Adrenal gland (tissue), 19 donors: ENCODE measurements at places on chromosomes 7 and 10. TPM values are rescaled to one million over a fixed set of nuclear protein-coding genes. Genes with fewer than 3 reads are reported as not detected.

DNA sequence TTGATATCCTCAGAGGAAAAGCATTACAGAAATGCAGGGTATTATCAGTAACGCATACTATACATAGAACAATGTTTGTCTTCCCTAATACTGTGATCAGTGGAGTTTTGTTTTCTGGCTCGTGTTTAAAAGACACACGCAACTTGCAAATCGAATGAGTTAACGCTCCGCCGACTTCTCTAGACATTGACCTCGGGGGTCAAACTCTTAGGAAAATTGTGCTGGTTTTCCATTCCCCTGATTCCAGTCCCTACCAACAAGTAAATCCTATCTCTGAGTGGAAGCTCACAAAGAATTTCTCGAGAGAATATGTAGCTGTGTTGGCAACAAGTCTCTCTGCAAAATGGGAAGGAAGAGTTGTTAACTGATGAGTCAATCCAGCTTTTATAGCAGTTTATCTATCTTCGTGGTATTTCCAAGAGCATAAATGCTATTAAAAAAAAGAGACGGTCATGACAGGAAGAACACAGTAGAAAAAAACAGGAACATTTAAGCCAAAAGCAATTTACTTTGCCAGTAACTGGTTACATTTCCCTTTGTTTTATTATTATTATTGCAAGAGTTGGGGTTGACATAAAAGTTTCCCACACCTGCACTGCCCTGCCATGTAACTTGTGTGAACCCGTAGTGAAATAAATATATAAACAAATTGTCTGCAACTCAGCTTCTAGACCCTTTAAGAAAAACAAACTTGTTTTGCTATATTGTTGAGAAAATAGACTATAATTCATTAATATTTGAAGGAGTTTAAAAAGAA, 144.4 kb downstream of the ARID5B start:
- H3K27me3 ChIP-seq, result no peaks in the 10 kb centered on the region
- DNase-seq, result no peak
- peaks cover 22% of the 10 kb centered on the region for H3K4me1 ChIP-seq
- no peaks in the 10 kb centered on the region for H3K36me3 ChIP-seq

- no peak overlapping the region for H3K4me3 ChIP-seq
- H3K27ac ChIP-seq, result no peak overlapping the region
- no peak for DNase-seq
- no peaks in the 10 kb centered on the region for H3K27me3 ChIP-seq
These were observed 19.6 kb downstream of the AKR1C1 start for GRCh38 chr10:4982764-4983226.

GRCh38 chr7:31125171-31125570, 73.1 kb downstream of the ADCYAP1R1 start:
- H3K27me3 ChIP-seq, result no peaks in the 10 kb centered on the region
- H3K36me3 ChIP-seq, result no peaks in the 10 kb centered on the region
- H3K27ac ChIP-seq, result no peak overlapping the region
- no peak overlapping the region for H3K4me3 ChIP-seq
- no peak for DNase-seq

DNA sequence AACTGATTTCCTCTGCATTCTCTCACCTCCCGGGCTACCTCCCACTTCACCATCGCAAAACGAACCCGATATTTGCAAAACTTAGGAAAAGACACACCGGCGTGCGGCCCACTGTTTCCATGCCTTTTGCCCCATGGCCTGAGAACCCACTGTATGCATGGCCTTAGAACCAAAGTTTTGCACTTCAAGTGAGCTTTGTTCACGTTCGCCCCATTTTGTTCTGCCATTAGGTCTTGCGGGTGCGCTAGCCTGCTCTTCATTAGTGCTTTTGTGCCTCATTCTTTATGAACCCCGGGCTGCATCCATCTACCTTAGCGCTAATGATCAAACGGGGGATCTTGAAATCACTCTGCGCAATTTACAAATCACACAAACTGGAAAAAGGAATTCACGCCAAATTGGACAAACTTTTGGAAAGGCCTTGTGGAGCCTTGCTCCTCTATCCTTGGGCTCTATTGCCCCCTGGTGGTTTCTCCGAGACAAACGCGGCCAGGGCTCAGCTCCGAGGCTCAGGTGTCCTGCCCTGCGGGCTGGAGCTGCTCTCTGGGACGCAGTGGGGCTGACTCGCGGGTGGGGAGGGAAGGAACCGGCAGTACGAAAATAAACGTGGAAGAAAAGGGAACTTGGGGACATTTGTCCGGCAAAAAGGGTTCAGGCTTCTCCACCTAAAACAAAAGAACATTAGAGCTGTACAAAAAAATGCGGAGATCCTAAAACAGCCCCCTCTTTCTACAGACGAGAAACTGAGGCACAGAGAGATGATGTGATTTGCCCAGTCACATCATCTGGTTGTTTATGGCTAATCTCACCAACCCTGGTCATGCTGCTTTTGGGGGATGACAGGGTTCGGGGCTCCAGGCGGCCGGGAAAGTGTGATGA, 300.4 kb upstream of the NFE2L3 start:
- peaks cover 43% of the 10 kb centered on the region for H3K27me3 ChIP-seq
- H3K4me3 ChIP-seq, result no peak overlapping the region
- H3K36me3 ChIP-seq, result no peaks in the 10 kb centered on the region
- DNase-seq, result peak; percentile 83

DNA sequence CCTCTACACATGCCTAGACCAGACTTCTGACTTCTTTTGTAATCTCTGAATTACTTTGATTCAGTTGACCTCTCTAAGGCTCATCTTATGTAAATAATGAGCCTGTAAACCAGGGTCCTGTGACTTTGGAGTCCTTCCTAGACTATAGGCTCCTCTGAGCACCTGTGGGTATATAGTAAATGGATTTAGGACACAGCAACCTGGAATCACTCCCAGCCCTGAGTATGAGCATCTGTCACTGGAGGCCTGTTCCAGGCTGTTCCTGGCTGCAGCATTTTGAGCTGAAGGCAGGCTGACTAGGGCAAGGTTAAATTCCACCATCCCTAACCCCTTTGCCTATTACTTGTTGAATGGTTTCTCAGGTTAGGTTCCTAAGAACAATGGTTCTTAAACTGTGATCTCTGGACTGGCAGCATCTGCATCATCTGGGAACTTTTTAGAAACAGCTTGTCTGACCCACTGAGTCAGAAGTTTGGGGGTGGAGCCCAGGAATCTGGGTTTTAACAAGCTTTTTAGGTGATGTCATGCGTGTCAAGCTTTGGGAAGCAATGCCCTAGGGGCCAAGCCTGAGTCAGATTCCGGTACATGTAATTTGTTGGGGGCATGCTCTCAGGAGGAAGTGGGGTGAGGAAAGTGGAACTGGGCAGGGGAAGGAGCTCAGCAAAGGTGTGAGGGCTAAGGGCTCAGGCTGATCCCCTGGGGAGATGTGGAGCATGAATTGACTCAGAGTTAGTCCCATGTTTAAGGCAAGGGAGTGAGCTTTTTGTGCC, 28.2 kb downstream of the MINDY4 start:
- H3K4me1 ChIP-seq, result peaks cover 13% of the 10 kb centered on the region
- no peak overlapping the region for H3K4me3 ChIP-seq
- no peaks in the 10 kb centered on the region for H3K36me3 ChIP-seq
- peak; percentile 39 for DNase-seq
- H3K27ac ChIP-seq, result no peak overlapping the region

SPDYE6 gene
- total RNA-seq, result not detected

MYOF gene
- total RNA-seq, result 36.7 TPM
